ENCODE measurements at places on chromosomes 2 and 18. TPM values are rescaled to one million over a fixed set of nuclear protein-coding genes. Genes with fewer than 3 reads are reported as not detected.

The ASXL3 gene
- total RNA-seq: not detected

The LNPK gene
- 18.2 TPM for total RNA-seq

The AP1S3 gene
- 38.7 TPM for total RNA-seq

The AQP4 gene
- total RNA-seq: not detected

The ZSWIM2 gene
- not detected for total RNA-seq
